ENCODE measurements at places on chromosomes 6 and 20. TPM values are rescaled to one million over a fixed set of nuclear protein-coding genes. Genes with fewer than 3 reads are reported as not detected.

Gene LINC00237
- not detected for total RNA-seq

Gene CUTA
- 95.1 TPM for total RNA-seq

Gene PAX1
- total RNA-seq: not detected

Gene SALL4
- 0.15 TPM for total RNA-seq

Gene TMC2
- not detected for total RNA-seq
